ENCODE measurements at places on chromosomes 7 and 10.
A peak's percentile ranks its signal among the peaks of the same experiment; 100 is the strongest.

GRCh38 chr7:131110297-131111080, 217.2 kb upstream of the MKLN1 start:
- no peak for DNase-seq

- DNase-seq = no peak
Measured at GRCh38 chr10:62562101-62562500, 187.9 kb downstream of the ZNF365 start.

DNA sequence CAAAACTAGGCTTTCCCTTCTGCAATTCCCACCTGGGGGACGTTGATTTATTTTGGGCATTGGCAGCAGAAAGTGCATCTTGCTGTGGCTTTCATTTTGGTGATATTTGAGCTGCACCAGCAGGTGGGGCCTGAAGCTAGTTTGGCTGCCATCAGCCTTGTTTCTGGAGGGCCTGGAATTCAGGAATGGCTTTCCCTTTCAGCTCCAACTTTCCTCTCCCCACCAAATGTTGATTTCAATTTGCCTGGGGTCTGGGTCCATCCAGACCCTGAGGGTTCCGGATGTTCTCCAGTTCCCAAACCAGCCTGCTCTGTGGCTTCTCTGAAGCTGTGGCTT, 640.4 kb downstream of the TYW1 start:
- peak; percentile 23 for DNase-seq

GRCh38 chr7:23335621-23336020, 36.5 kb downstream of the MALSU1 start:
- DNase-seq = no peak

GRCh38 chr7:88217675-88218428, 2.0 kb downstream of the SRI start:
- no peak for DNase-seq

DNA sequence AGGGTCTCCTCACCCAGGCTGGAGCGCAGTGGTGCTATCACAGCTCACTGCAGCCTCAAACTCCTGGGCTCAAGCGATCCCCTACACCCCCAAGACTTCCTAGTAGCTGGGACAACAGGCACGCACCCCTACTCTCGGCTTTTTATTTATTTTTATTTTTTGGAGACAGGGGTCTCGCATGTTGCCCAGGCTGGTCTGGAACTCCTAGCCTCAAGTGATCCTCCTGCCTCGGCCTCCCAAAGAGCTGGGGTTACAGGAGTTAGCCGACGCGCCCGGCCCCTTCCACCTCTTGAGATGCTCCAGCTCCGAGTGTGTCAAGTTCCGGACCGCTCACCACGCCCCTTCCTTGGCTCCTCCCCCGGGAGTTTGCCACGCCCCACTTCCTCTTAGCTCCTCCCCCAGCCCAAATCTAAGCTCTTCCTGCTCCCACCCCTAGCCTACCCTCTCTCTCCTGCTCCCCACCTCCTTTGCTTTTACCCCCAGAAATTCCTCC, 6.3 kb downstream of the NAT16 start:
- DNase-seq = peak; percentile 91

DNA sequence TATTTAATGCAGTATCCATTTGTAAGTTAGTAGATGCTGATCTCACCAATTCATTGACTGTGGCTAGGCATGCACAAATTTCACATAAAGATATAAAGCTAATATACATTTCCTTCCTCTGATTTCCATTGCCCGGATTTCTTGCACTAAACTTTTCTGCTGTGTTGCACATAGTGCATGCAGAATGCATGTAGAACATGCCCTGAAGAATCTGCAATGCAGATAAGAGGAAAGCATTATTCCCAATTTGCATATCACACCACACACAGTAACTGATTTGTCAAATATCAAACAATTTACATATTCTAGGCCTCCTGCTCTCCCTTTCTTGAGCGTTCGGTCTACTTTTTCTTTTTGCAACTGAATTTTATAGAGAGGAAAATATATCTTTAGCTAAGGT, 124.2 kb downstream of the LRRTM3 start:
- DNase-seq = no peak
